Immature natural killer cell (primary cell): ENCODE measurements at places on chromosomes 13 and 19. TPM values are rescaled to one million over a fixed set of nuclear protein-coding genes. Genes with fewer than 3 reads are reported as not detected.

- no peak for DNase-seq
These were observed 571.7 kb downstream of the LIG4 start for GRCh38 chr13:107643615-107644014.

PDX1 gene
- not detected for polyA plus RNA-seq

GRCh38 chr19:38682872-38683392 is 35.5 kb downstream of the ACTN4 start:
- DNase-seq, result no peak

CGB2 gene
- polyA plus RNA-seq, result not detected

DNA sequence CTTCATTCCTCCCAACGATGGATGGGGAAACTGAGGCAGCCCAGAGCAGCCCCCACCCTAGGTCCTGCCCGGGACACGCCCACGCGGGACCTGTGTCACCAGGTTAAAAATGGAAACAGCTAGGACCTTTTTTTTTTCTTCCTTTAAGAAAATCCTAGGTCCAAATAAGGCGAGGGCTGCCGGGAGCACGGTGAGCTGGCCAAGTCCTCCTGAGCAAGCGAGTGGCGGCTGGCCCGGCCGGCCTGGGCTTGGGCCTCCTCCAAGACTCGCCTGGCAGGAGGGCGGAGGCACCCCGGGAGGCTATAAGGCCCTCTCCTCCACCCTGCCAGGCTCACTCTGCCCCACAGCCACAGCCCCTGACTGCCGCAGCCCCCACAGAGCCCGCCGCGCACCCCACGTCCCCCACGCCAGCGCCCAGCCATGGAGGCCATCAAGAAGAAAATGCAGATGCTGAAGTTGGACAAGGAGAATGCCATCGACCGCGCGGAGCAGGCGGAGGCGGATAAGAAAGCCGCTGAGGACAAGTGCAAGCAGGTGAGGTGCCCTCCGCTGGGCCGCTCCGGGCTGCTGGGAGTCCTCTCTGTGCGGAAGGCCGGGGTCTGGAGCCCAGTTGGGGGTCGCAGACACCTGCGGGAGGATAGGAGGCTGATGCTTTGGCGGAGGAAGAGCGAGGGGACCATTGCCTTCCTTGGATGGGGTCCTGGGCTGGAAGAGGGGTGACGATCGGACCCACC is 8.9 kb upstream of the TPM4 start:
- DNase-seq, result no peak

DNA sequence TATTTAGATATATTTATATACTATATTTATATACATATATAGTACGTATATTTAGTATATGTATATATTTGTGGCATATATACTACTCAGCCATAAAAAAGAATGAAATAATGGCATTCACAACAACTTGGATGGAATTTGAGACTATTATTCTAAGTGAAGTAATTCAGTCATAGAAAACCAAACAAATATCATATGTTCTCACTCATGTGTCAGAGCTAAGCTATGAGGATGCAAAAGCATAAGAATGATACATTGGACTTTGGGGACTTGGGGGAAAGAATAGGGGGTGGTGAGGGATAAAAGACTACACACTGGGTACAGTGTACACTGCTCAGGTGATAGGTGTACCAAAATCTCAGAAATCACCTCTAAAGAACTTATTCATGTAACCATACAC is 1015.7 kb downstream of the EFNB2 start:
- no peak for DNase-seq

ACER1 gene
- 0.63 TPM for polyA plus RNA-seq

DNA sequence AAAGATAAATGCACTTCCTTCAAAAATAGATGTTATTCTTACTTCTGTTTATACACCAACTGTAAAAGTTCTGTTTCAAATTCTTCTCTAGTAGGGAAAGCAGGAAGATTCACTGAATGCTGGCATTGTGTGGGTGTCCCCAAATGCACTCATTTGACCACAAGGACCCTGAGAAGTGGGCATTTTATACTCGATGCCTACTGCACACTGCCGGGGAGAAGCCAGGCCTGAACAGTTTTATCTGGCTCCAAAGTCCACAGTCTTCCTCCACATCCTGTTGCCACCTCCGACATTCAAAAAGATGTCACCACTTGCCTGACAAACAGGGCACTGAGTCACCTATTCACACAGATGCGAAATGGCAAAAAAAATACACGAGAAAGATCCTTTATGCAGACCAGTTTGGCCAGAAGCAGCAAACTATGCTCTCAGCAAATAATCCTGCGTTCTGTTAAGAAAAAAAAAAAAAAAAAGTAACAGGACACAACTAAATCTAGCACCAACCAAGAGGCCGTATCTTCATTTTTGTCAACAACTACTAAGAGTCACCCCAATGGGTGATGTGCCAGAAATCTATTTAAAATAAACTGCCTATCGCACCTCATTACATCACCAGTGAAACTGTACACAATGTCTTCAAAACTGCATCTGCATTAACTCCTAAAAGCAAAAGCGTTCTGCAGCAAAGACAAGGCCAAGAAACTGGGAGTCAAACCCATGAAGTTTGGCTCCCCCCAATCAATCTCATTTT is 6.2 kb downstream of the ZC3H4 start:
- DNase-seq, result no peak

- DNase-seq, result no peak
These were observed 18.7 kb upstream of the ZNF536 start for GRCh38 chr19:30353394-30353945.

POLR1G gene
- polyA plus RNA-seq, result 2.3 TPM

DNA sequence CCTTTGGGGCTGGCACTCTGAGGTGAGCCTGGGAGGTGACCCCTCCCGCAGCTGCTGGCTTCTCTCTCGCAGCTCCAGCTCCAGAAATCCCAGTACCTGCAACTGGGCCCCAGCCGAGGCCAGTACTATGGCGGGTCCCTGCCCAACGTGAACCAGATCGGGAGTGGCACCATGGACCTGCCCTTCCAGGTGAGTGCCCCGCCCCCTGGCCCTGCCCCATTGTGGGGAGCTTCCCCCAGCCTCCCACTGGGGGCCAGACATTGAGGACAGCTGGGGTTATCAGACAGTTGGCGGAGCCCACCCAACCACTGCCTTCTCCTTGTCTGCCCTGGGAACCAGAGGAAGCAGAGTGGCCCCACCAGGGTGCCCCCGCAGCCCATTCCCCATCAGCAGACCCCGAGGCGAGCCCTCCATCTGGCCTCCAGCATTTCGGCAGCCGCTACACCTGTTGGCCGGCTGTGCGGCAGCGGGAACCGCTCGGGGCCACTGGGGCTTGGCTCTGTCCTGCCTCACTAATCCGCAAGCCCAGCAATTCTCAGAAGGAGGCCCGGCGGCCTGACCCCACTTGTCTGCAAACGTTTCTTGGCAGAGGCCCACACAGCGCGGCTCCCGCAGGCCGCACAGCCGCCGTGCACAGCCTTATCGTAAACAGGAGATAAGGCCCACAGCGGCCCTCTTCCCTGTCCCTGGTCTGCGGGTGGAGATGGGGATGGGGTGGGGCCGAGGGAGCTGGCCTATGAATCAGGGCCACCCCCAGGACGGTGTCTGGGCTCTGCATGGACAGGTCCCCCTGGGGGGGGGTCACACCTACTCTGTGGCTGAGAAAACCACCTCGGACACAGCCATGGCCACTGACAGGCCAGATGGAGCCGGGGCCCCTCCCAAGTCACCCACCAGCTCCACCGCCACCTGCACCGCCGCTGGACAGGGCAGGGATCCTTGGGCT is 48.0 kb downstream of the COMP start:
- no peak for DNase-seq

DNA sequence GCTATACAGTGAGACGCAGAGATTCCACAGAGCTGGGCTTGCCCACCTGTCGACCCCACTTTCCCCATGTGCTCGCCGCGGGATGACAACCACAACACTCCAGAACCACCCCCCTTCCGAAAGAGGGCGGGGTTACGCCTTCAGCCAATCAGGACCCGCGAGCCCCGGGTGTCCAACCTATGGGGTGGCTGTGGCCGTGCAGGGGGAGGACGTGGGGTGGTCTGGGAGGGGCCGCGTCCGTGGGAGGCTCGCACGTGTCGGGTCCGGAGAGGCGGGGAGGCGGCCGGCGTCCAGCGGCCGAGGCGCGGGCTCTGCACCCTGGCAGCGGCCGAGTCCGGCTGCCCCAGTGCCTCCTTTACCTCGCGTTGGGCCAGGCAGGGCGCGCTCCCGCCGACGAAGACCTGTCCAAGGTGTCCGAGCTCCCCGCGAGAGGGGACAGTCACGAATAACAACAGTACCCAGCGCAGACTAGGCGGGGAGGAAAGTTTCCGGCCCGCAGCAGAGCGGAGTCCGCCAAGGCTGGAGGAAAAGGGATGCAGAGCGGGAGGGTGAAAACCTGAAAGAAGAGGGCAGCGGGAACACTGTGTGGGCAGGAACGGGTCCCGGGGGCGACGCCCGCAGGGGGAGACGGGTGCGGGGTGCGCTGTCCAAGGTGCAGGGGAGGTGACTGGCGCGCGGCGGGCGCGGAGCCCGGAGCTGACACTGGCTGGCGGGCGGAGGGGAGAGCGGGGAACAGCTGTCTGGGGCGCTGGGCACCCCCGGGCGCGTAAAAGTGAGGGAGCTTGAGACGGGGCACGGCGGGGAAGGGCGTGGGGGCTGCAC is 911 bp downstream of the ENOX1 start:
- no peak for DNase-seq

FAM216B gene
- not detected for polyA plus RNA-seq

ZNF541 gene
- not detected for polyA plus RNA-seq

DNA sequence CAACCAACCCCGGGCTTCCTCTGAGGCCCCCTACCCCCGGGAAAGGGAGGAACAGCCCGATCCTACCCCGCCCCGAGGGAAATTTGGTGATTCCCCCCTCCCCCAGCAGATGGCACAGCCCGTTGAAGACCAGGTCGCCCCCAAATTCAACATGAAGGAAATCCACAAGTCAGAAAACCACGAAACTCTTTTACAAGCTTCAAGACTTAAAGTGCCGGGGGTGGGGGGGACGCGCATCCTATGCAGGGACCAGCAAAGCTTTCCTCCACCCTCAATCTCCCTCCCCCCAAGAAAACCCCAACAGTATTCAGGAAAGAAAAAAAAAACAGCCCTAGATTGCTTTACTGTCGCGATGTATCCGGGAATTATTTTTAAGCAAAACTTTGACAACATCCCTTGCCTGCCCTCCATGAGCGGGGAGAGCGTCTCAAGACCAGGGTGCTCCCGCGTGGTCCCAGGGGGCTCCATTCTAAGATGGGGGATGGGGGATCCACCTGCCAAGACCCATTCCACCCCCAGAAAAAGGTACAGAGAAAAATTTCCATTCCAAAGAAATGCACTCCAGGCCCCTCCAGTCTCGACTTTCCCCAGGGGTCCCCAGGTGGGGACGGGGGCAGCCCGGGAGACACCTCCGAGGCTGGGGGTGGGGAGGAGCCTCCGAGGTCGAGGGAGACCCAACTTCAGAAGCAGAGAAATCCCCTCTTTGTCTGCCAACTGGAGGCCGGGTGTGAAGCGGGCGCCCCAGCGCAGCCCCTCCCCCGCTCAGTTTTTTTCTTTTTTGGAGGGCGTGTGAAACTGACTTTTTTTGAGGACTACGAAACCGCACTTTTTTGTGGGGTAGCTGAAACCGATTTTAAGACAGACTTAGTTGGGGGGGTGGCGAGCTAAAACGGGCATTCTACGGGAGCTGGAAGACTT is 1.5 kb downstream of the TCF3 start:
- peak; percentile 59 for DNase-seq
